ENCODE measurements at places on chromosomes 11 and 22.

GRCh38 chr11:10308201-10308954 lies 3.5 kb downstream of the ADM start:
- no peak for DNase-seq

DNA sequence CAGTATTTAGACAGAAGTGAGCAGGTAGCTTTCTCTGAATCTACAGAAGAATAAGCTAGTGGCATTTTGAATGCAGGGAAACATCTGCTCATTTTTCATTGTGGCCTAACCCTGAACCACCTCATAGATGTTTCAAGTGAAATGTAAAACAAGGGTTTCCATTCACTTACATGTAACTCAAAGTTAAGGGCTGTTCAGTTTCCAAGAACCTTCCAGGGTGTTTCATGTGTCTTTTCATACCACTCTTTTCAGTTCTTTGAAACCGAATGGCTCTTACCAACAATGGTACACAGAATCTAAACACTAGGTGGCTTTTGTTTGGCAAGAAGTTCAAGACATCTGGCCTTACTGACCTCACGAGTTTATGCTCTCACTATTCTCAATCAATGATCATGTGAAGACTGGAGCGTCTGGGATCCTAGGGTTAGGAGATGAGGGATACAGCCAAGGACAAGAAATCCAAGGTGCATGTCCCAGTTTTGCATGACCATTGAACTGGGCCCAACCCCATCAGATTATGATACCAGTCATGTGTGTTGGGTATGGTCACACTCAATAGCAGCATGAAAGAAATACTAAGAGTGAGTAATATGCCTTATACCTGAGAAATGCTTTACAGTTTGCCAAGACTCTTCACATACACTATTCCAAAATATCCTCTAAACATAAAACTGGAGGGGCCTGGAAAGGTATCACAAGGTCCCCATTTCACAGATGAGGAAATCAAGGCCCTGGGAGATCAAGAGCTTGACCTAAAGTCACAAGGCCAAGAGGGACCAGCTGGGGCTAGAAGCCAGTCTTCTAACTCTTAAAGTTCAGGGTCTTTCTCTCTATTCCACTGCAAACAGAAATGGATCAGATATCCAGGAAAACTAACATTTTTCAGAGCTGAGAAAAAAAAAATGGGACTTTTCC lies 92.7 kb downstream of the ETS1 start:
- DNase-seq: no peak

GRCh38 chr11:77752516-77752915 lies 68.0 kb downstream of the RSF1 start:
- DNase-seq: no peak

DNA sequence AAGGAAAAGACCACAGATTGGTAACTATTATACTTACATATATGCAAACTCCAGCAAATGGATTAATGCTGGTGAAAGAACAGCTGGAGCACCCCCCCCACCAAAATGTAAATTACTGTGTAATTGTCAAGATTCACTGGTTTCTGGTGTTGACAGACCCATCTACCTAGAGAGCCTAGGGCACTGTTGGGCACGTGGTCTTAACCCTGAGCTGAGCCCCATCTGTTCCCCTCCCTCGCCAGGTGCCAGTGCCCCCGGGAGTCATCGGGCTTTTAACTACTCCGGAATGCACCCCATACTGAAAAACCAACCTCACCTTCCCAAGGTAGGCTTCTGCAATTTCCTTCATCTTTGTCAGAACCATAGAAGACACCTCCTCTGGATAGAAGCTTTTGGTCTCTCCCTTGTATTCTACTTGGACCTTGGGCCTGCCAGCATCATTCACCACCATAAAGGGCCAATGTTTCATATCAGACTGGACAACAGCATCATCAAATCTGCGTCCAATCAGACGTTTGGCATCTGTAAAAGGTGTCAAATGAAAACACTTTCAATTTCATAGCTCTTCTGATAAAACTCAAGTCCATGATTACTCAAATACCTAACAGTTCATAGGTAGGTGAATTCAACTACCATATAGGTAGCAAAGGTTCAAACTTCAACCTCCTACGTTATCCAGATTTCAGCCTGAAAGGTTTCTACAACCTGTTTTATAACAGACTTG lies 1.5 kb downstream of the HSPA8 start:
- DNase-seq: no peak

- DNase-seq: no peak
Measured at GRCh38 chr11:16311831-16312230, 44.5 kb downstream of the SOX6 start.

DNA sequence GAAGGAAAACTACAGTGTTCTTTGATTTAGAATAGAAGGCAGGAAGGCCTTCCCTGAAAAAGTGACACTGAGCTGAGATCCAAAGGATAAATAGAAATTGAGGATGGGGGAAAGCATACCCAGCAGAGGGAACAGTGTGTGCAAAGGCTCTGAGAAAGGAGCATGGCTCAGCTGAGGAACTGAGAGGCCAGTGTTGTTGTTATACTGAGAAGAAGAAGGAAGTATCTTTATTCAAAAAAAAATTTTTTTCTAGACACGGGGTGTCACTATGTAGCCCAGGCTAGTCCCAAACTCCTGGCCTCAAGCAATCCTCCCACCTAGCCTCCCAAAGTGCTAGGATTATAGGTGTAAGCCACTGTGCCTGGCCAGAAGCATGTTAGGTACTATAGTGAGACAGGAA lies 3.5 kb upstream of the PIK3C2A start:
- DNase-seq: no peak

GRCh38 chr11:69121021-69121420 lies 34.7 kb upstream of the SMIM38 start:
- DNase-seq: no peak

DNA sequence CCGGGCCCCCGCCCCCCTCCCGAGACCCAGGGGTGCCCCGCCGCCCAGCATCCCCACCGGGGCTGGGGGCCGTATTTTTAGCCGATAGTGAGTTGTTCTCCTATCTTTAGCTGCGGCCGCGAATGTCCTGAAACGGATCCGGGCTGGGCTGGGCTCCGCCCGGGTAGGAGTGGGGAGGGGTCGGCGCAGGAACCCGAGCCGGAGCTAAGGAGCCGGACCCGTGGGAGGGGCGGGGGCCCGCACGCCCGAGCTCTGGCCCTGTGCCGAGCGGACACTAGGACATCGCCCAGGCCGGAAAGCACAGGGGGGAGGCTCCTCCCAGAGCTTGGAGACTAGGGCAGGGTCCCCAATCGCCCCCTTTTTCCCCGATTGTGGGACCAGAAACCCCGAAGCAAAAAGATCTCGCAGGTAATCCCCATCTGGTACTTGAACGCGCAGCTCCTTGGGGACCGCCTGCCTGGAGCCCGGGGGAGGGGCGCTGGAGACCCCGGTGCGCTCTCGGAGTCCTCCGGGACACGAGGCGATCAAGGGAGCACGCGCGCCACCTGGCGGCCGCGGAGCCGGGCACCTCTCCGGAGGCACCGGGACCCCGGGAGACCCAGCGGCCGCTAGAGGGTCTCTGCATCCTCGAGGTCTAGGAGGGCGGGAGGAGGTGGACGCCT lies 669 bp downstream of the CDC42EP2 start:
- DNase-seq: peak; percentile 66

DNA sequence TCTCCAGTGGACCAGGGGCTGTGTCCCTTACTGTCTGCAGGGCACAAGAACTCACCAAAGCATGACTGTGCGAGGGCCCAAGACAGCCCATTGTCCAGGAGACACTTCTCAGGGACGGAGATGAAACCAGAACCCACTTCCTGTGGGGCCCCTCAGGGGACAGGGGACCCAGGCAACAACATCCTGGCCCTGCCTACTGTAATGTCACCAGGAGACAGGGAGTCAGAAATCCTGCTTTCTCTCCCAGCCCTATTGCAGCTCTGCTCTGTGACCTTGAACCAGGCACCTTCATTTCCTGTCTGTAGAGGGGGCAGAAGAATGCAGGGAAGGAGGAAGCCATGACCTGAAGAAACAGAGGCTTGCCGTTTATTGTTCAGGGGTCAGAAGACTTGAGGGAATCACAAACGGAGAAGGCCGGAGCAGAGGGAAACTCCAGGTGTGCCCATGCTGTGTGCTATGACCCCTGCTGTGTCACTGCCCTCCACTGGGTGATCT lies 98.0 kb downstream of the NAT10 start:
- no peak for DNase-seq

GRCh38 chr11:19117760-19118097 lies 761 bp downstream of the ZDHHC13 start:
- no peak for DNase-seq

- DNase-seq: no peak
Measured at GRCh38 chr11:94583866-94584500, 16.8 kb downstream of the PIWIL4 start.

DNA sequence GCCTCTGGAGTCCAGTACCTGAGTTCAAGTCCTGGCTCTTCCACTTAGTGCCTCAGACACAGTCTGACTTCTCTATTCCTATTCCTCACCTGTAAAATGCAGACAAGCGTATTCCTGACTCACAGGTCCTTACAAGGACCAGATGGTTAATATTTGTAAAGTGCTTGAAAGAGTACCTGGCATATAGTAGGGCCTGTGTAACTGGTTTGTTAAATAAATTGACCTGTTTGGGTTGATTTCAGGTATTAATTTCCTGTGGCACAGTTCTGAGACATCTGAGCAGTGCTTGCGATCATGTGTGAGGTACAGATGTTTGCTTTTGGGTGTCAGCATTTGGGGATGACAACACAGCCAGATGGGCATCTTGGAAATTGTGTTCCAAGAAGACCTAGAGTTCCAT lies 127.5 kb downstream of the APIP start:
- DNase-seq: no peak

All from central memory CD4-positive, alpha-beta T cell (primary cell).